ENCODE measurements at places on chromosomes 7 and 10.

- DNase-seq = no peak
Observed at GRCh38 chr10:113084031-113084430, 134.0 kb downstream of the TCF7L2 start.

- no peak for DNase-seq
Observed at GRCh38 chr10:28728366-28728765, 51.0 kb downstream of the BAMBI start.

DNA sequence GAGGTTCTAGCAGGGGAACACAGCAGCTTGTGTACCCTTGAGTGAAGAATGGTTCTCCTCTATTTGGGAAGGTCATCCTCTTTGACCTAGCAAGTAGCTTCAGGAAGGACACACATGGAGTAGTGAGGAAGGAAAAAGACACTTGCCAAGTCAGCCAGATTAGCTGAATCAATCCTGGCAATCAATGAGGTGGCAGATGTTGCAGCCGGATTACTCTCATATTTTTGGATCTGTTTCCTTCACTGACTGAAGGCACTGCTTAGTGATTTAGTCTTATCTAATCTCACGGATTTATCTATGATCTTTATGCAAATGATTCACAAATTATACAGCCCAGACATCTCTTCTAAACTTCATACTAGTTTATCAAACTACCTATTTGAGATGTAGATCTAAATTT, 218.8 kb downstream of the GPR158 start:
- no peak for DNase-seq

- DNase-seq = no peak
Observed at GRCh38 chr10:49751636-49752510, 10.2 kb downstream of the OGDHL start.

- DNase-seq = no peak
Observed at GRCh38 chr7:71612911-71613310, 481.0 kb downstream of the GALNT17 start.

DNA sequence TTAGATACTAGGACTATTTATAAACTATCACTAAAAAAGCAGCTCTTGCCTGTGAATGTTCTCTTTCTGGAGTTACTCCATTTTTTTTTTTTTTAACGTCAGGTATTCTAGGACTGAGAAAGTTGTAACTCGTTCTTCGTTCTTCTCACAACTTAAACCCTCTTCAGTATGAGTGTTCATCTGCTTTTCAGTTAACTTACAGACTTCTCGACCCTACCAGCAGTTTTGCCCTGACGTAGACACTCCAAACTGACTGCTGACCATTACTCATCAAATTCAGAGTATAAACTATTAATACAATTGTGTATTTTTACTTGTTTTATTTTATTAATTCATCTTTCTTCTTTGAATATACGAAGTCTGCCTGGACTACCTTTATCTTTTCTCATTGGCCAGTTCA, 353.1 kb downstream of the GPR37 start:
- no peak for DNase-seq

- DNase-seq = no peak
Observed at GRCh38 chr10:59284118-59284975, 78.0 kb downstream of the FAM13C start.

DNA sequence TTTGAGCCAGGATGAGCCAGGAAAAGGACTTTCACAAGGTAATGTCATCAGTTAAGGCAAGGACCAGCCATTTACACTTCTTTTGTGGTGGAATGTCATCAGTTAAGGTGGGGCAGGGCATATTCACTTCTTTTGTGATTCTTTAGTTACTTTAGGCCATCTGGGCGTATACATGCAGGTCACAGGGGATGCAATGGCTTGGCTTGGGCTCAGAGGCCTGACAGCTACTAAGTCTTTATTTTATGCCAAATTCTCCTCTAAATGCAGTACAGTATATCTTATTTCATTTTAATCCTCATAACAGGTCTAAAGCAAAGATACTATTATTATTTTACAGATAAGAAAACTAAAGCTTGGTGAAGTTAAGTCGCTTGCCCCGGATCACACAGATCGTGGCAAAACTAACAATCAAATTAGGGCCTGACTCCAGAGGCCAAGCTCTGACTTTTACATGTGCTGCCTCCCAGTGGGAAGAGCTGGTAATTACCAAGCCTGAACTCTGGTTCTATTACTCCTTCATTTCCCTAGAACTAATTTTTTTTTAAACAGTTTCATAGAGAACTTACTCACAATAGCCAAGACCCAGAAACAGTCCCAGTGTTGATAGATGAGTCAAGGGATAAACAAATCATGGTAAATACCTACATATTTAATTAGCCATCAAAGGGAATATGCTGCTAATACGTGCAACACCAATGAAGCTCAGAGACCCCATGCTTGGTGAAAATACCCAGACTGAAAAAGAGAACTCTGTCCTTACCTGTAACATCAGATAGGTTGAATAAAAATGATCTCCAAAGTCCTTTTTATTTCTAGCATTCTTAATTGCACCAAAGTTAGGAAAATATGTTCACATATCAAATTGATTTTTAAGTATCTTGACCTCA, 35.4 kb downstream of the C7orf25 start:
- peak; percentile 42 for DNase-seq

DNA sequence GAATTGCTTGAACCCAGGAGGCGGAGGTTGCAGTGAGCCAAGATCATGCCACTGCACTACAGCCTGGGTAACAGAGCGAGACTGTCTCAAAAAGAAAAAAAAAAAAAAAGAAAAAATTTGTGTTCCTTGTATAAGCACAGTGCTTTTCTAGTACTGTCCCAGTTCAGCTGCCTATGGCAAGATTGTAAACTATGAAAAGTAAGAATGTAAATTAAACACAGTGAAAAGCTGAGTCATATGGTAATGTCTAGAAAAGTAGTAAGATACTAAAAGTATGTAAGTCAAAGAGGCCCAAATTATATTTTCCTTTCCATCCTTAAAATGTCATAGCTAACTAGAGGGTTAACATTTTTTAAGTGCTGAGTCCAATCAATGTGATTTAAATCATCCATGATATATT, 42.8 kb downstream of the RBM20 start:
- DNase-seq = no peak

- peak; percentile 65 for DNase-seq
Observed at GRCh38 chr10:122298598-122299301, 27.7 kb downstream of the BTBD16 start.

DNA sequence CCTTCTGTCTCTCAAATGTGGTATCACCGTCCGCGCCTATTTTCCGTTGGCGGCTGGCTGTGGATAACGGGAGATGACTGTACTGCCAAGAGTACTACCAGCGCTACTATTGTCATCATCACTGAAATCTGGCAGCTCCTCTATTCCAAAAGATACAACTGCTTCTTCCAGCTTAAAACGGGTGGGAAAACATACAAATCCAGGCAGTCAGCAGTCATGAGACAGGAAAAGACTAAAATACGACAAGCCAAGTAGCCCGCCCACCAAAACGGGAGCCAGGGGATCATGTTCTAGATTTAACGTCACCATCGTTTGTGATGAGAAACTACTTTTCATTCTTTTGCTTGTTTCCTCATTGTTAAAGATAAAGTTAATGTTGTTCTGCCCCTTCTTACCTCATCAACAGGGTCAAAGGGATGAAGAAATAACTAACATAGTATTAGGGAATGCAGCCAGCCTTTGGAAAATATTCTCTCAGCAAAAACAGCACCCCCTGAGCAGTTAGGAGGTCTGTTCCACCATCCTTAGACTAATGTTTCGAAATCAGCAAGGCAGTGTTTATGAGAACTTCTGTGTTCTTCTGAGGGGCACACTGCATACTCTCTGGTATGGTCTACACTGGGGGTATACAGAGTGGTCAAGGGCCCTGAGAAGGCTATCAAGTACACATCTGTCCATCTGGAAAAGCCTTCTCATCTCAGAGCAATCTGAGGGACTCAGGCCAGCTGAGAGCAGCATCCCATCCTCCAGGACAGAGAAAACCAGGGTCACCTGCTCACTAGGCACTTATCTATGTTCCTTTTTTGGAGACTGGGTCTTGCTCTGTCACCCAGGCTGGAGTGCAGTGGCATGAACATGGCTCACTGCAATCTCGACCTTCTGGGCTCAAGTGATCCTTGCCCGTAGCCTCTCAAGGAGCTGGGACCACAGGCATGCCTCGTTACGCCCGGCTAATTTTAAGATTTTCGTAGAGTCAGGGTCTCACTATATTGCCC, 47.5 kb downstream of the GNA12 start:
- peak; percentile 79 for DNase-seq

Measured in heart left ventricle (tissue), 16 donors.